Small intestine (tissue), 16 donors: ENCODE measurements at places on chromosomes 5 and 9.

DNA sequence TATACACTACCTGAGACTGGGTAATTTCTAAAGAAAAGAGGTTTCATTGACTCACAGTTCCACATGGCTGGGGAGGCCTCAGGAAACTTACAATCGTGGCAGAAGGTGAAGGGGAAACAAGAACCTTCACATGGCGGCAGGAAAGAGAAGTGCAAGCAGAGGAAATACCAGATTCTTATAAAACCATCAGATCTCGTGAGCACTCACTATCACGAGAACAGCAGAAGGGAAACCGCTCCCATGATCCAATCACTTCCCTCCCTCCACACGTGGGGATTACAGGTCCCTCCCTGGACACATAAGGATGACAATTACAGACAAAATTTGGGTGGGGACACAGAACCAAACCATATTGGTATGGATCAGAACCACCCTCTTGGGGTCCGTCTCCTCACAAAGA is 44.2 kb upstream of the SPIN1 start:
- DNase-seq: no peak

DNA sequence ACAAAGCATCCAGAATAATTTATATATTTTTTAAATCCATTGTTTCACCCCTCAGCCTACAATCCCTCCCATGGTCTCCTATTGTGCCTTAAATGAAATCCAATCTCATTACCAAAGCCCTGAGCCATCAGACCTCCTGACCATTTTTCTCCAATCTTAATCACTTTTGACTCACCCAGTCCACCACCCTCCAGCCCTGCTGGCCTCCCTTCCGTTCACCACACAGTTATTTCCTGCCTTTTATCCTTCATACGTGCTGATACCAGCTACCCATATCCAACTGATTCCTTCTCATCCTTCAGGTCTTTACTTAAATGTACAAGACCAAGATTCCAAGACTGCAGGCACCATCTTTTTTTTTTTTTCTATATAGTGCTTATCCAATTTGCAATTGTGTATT is 1026.7 kb upstream of the DMAC1 start:
- DNase-seq: no peak

DNA sequence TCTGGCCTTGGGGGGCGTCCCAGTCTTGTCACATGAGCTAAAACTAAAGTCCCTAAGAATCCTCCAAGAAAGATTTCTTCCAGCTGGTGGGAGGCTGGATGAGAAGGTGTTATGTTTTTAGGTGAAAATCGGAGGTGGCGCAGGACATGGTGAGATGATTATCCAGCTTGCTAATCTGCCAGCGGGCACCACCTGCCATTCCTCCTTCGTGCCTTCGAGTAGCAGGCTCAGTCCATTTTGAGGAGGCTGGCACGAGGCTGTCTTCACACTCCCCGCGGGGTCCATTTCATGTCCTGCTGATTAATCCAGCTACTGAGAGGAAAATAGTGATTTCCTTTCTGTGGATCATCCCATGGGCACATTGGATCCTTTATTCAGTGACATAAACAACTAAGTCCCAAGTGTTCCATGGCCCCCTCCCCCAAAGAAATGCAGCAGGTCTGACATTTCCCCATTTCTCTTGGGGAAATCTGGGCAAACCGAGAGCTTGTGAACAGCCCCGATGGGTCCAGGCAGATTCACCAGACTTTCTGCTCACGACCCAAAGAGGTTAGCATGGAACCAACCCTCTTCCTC is 38.2 kb upstream of the EXOC3 start:
- no peak for DNase-seq

DNA sequence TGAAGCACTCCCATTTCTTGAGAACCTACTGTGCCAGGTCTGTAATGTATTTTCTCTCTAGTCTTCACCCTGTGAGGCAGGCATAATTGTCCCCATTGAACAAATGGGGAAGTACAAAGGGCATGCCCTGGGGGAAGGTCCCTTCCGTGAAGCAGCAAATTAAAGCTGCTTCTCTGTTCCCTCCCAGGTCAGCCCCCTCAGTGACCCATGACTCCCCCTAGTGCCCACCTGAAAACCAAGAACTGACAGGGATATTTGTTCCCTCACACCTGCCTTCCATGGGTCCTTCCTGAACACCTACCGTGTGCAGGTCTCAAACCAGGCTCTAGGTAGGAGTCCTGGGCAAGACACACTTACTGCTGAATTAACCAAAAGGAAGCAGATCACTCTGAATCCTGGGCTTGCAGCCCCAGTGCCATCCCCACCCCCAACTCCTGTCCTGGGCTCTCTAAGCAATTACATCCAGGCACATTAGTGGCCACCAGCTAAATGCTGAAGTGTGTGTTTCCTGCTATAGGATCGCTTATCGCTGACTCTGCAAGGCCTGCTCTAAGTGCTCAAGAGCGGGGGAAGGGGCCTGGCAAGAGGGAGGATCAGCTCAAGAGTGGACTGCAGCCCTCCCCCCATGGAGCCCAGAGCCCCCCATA is 254.8 kb downstream of the CDK5RAP2 start:
- no peak for DNase-seq

GRCh38 chr5:757346-757930 is 27.1 kb downstream of the ZDHHC11B start:
- no peak for DNase-seq

DNA sequence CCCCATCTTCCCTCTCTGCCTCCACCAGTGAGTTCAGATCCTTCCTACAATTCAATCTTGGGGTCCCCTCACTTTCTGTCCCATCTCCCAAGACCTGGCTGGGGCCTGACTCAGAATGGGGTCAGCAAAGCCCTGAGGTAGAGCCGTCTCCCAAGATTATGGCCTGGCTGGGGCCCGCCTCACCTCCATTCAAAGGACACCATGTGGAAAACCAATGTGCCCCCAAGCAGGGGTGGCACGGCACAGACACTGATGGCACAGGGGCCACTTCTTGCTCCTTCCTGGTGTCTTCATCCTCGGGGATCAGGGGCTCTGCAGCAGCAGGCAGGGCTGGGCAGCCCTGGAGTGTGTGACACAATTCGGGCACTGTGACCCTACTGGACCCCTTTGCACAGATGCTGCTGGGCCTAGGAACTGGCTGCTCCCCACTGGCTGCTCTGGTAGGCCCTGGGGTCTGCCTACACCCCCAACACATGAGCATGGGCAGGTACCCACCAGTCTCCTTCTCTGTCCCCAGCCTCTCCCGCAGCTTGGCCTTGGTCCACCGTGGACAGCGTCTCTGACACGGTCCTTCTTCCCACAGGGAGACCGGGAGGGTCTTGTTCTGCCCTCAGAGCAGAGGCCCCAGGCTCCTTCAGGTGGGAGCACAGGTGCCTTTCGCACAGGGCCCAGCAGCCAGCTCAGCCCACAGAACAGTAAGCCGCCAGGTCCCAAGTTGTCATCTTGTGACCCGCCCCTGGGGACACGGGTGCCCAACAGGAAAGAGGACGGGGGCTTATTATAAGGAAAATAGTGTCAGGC is 89.5 kb downstream of the ADAMTS2 start:
- DNase-seq: no peak

GRCh38 chr9:95852059-95853032 is 23.1 kb upstream of the ERCC6L2 start:
- DNase-seq: no peak

GRCh38 chr9:82558855-82559630 is 503.9 kb downstream of the RASEF start:
- DNase-seq: peak; percentile 75

DNA sequence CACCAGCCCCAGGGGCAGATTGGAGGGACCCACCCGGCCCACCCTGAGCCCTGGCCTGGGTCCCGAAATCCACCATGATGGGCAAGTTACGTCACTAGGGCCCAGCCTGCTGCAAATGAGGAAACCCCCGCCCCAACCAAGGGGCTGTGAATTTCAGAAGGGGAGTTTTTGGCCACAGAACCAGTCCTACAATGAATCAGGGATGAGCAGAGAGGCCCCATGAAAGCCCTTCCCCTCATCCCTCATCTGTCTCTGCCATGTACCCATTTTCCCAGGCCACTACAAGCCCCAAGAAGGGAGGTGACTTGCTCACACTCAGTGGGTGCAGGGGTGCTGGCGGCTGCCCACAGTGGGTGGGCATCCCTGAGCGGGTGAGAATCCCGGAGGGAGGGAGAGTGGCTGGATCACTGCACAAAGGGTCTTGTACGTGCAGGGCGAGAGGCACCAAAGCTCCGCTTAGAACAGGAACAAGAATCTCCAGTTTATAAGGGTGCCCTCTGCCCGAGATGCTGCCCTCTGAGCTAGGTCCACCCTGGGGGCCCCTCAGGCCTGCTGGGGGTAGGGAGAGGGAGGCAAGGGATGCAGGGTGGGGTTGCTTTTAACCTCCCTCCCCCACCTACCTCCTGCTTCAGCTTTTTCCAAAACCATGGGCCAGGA is 10.4 kb upstream of the TCF7 start:
- peak; percentile 54 for DNase-seq

GRCh38 chr9:8027351-8027750 is 227.8 kb upstream of the DMAC1 start:
- no peak for DNase-seq

DNA sequence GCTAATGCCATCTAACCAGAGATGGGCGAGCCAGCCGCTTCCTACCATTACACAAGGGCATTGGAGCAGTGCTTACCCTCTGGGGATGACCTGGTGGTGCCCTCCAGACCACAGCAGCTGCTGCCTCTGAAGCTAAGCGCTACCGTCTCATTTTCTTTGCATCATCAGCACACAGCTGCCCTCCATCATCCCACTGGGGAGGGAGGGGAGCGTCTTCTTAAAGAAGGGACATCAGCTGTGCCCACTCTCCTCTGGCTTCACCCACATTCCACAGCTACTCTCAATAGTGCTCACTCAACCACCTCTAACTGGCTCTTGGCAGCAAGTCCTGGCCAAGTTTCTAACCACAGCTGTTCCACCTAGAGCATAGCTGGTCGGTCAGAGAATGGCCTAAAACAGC is 503.4 kb downstream of the NFIB start:
- DNase-seq: no peak

- DNase-seq: no peak
These were observed 83.2 kb upstream of the BARHL1 start for GRCh38 chr9:132499251-132499650.

GRCh38 chr5:173474881-173475287 is 141.6 kb downstream of the BOD1 start:
- no peak for DNase-seq

DNA sequence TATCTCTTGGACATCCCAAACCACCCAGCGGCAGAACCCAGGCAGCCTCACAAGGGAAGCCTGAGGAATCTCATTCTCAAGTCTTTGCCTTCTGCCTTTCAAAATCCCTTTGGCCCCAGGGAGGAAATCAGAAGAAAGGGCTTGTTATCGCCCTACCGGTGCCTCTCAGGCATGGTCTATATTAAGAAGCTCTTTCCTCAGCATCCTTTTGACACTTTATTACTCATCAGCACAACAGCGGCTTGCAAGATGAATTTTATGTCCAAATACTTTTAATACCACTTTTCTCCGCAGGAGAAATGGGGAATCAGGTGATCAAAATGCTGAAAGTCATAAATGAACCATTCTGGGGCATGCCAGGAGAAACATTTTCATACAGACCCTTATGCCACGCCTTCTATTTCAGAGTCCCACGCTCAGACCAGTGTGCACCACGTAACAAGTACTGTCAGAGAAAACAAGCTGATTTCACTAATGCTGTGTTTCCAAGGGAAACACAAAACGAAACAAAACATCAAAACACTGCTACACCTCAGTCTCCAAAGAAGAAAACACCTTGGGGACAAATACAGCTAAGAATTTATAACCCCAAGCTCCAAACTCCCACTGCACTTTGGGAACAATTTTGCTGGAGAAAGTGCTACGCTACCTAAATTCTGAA is 30.0 kb downstream of the RAPGEF1 start:
- DNase-seq: no peak

DNA sequence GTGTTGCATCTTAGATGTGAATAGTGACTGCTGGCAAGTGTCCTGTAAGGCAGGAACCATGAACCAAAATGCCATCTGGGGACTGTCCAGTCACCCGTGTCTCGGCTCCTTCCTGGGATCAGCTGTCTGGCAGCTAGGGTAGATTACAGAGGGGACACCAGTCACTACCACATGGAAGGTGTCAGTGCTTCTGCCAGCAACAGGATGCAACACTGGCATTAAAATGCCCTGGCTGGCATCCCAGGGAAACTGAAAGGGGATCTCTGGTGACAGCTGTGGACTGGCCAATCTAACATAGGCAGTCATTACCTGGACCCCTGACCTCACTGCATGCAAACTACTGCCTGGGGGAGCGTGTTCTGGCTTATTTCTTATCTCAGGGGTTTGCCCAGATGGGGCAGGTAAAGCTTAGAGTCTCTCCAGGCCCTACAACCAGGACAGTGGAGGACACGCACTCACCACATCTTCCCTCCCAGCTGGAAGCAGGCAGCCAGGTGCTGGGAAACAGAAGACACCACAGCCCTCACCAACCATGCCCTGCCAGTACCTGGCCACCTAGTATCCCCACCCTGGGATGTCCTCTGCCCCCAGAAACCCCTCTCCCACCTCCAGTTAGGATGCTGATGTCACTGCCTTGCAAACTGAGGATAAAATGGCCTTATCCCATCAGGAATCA is 83.8 kb downstream of the SEMA4D start:
- no peak for DNase-seq

DNA sequence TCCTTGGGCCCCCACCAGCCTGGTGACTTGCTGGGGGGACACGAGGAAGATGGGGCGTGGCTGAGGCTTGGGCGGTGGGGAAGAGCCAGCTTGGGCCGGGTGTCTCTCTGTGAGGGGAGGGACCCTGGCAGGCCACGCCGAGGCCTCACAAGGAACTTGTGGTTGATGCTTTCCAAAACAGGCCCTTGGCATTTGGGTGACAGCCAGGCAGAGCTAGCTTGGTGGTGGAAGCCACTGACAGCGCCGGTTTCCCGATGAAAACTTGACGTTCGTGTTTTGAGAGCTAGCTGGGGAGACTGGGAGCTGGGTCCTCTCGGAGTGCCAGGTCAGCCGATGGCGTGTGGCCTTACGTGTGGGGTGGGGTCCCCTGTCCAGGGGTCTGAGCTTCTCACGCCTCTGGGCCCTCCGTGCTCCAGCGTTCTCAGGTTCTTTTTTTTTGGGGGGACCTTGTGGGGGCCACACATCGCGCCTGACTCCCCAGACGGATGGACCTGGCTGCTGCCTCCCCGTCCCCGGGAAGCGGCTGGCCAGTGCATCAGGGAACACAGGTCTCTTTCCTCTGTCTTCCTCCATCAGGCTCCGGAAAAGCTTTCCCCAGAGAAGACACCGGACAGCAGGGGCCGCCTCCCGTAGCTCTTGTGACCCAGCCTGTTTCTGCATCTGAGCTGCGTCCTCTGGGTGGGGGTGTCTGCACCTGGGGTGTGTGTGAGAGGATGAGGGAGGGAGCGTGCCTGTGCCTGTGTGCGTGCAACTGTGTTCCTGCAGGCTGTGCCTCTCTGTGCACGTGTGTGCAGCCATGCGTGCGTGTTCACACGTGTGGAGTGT is 129.3 kb upstream of the LPCAT1 start:
- DNase-seq: no peak

GRCh38 chr9:11758016-11758415 is 935.2 kb upstream of the TYRP1 start:
- no peak for DNase-seq

DNA sequence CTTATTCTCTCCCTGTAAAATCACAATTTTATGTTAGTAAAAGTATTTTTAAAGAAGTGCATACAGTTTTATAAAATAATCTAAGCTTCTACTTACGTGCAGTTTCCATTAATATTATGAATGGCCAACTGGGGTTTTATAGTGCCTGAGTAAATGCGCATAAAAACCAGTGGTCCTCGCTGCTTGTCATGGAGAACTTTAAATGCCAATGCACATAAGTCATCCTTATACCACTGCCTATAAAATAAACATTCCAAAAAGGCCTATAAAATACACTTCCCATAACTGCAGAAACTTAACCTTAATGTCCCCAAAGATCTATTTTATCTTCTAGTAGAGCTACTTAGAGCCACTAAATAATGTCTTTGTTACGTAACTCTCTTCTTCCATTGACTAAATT is 28.5 kb downstream of the GFM2 start:
- no peak for DNase-seq
